ENCODE measurements at places on chromosomes 6 and 20.
A peak's percentile ranks its signal among the peaks of the same experiment; 100 is the strongest.

GRCh38 chr20:5580940-5581708 lies 169.1 kb upstream of the SHLD1 start:
- DNase-seq = no peak

DNA sequence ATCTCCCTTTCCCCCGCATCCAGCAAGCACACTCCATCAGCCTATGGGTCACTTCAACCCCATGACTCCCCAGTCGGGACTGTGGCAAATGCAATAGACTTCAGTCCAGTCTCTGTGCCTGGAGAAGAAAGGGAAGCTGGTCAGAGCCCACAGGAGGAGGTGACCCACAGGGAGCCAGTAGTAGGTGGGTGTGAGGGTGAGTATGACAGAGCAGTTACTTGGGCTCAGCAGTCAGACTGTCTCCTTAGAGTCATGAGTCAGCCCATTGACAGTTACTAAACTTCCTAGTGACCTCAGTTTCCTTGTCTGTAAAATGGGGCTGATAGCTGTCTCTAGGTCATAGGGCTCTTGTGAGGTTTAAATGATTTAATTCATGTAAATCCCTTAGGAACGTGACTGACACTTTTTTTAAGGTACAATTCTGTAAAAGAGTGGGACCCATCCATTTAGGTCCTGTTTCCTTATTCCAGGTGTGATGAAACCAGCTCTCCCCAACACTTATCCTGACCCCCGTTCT lies 33.9 kb upstream of the HLA-C start:
- DNase-seq = no peak

GRCh38 chr6:47854971-47855370 lies 73.1 kb downstream of the OPN5 start:
- no peak for DNase-seq

GRCh38 chr6:134065706-134066105 lies 13.3 kb upstream of the SLC2A12 start:
- no peak for DNase-seq

- no peak for DNase-seq
Observed at GRCh38 chr6:150293423-150294173, 75.2 kb upstream of the IYD start.

GRCh38 chr6:26230351-26230750 lies 134.6 kb upstream of the BTN3A2 start:
- DNase-seq = no peak

GRCh38 chr20:17910828-17911294 lies 57.7 kb downstream of the SNX5 start:
- DNase-seq = no peak

DNA sequence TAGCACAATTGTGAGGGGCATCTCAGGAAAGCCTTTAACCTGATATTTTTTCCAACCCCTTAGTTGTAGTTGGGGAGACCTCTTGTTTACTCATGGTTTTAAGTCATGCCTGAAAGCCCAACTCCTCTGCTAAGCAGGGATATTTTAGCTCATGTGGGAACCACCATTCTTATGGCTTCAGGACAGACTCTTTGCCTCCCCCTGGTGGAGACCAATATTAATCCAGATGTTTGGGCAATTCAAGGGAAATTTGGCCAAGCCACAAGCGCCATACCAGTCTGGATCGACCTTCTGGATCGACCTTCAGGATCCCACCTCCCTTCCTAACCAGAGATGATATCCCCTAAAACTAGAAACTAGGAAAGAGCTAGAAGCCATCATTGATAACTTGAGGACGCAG lies 211.2 kb downstream of the C6orf118 start:
- no peak for DNase-seq

- DNase-seq = no peak
Observed at GRCh38 chr6:30493643-30494250, 4.4 kb downstream of the HLA-E start.

DNA sequence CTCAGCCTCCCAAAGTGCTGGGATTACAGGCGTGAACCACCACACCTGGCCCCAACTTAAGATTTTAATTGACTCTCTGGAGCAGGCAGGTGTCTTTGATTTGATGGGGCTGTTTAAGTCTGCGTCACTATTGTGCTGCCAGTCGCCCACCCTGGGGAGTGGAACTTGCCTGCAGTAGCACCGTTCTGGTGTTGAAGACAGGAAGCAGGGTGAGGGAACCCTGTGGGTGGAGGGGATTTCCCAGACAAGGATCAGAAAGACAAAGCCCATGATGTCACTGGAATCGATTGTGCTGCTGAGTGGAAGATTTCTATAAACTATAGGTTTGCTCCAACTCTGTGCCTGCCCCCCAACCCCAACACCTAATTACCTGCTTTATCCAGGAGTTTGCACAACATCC lies 11.0 kb downstream of the ALDH8A1 start:
- peak; percentile 33 for DNase-seq

DNA sequence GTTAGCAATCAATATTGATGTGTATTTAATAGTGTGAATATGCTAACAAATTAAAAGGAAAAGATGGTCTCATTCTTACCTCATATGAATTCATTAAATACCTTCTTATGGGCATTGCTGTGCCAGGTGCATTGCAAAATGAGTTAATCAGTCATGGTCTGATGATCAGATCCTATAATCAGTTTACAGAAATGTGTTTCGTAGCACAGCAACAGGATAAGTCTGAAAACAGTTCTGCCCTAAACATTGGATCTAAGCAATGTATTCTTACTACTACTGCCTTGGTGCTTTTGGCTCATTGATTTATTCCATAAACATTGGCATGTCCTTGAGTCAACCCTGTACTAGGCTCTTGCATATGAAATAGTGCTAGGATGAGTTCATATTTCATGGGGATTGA lies 417.0 kb upstream of the JAG1 start:
- DNase-seq = no peak

DNA sequence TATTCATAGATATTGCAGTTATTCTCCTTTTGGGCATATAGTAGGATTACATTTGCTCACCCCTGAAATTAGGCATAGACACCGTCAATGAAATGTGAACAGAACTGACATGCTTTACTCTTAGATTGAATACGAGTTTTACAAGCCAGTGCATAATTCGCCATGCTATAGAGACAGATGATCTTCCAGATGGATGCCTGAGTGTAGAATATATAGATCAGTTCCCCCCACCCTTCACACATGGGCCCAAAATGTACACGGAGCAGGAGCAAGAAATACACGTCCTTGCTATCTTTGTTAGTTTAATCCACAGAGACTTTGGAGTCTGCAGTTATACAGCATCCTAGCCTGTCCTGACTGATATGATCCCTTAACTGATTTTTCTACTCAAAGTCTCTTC lies 47.4 kb downstream of the LAMA2 start:
- DNase-seq = no peak

GRCh38 chr6:168815229-168815628 lies 374.2 kb downstream of the SMOC2 start:
- no peak for DNase-seq

- DNase-seq = no peak
Observed at GRCh38 chr6:166739976-166740318, 112.9 kb upstream of the RPS6KA2 start.

DNA sequence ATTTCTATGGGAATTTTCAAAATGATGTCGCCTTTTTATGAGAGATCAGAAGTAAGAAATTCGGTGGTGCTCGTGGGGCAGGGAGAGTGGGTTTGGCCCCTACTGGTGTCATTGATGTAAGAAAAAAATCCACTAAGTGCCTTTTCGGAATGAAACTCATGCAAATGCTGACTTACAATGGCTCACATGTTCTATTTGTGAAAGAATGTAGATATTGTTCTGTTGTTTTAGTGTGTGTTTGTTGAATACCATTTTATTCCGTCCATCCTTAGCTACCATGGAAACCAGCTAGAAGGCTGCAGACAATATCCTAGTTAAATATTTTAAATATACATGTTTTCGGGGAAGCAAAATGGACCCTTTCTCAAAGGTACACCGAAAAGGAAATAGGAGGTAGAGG lies 304.9 kb downstream of the TAF4 start:
- no peak for DNase-seq

DNA sequence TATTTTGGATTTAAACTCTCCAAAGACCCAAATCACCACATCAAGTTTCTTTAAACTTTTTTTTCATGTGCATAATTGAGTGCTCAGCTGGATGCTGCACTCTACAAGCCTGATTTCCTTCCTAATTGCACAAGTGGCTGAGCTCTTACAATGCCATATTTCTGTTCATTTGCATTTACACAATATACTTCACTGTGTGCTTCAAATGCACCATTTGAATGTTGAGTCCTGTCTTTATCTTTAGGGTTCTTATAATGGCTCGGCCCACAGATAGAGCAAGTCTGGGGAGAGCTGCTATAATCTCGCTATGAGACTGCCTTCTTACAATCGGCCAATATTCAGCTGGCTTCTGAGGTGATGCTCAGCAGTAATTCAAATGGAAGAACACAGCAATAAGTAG lies 200.6 kb upstream of the MAP3K7 start:
- no peak for DNase-seq

DNA sequence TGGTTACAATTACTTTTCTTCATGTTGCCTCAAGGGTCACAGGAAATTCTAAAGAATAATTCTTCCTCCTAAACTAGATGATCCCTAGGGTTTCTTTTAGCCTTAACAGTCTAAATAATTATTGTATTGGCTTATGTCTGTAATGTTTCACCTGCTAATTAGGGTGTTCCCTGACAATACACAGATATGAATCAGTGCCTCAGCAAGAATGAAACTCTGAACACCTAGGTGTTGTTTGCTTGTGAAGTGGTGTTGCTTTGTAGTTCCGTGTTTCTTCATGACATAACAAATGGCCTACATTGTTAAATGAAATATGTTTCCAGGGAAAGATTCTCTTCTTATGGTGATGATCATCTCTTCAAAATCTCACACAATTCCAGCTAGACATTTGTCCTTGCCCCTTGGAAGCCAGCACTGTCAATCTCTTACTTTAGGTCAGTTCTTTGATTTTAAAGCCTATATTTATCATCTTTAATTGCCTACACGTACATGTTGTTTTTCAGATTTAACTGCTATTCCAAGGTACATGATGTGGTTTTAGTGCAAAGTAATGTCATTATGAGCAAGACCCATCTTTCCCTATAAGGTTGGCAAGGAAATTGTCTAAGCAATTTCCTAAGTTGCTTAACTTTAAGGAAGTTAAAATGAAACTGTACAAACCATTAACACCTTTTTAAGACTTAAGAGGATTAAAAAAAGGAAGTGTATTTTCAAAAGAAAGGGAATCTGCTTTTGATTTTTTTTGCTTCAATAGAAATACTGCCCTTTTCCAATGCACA lies 111.9 kb downstream of the TBC1D7 start:
- DNase-seq = no peak

- no peak for DNase-seq
Observed at GRCh38 chr6:113397236-113397635, 459.9 kb upstream of the MARCKS start.

DNA sequence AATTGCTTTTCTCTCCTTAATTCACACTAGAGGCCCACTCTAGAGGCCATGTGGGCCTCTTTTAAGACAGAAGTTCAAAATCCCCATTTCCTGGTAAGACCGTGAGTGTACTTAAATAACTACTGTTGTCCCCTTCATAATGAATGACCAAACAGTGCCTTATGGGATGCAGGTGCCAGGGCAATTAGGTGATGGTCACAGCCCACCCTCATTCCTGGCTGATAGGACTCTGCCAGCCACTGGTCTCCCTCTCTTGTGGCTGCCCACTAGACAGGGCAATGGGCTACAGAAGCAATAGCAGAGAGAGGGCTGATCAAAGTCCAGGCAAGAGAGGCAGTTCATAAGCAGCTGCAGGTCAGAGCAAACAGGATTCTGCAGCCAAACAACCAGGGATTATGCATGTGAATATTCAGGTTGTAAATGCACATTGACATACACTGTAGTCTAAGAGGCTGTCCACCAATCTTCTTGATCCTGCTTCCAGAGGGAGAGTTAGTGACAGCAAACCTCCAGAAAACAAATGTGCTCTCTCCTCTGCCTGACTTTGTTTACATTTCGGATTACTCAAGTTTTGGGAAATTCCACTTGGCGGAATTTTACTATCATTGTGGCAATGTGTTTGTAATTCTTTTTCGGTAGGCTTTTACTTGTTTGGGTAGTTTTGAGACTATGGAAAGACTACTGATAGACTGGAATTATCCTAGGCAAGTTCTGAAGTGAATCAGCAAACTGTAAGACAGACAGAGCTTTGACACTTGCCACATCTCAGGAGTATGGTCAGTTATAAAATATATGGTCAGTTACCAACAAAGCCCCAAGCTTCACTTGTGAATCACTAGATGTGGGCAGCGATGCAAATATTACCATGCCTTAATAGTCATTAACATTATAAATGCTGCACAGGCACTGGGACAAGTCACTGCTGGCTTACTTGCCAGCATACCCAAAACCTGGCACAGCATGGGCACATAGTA lies 12.8 kb downstream of the PTPRK start:
- DNase-seq = no peak

Data from stimulated activated CD4-positive, alpha-beta T cell treated with anti-CD3 and anti-CD28 coated beads, TNF-alpha, amount 100 ng/mL, for 4 hours (primary cell).